WTC11 (cell line): ENCODE measurements at places on chromosomes 4 and X.

DNA sequence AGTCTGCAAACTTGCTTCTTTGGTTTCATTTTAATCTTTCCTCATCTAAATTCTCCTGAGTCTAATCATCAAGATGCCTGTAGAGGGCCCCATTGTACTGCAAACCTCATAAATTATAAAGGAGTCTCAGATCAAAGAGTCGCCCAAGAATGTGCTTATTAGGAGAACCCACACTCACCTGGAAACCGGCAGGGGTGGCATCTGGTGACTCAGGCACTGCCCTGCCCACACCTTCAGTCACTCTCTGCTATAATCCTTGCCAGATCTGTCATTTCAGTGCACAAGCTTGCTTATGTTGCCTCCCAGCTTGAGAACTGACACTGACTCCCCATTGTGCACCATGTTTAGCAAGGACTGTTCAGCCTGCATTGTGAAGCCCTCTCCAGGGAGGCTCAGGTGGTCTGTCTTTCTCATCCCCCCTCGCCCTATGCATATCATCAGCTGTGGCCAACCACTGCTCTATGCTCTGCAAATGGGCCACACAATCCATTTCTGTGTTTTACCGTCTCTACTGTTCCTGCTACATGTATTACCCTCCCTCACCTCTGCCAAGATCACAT lies 12.4 kb downstream of the EPGN start:
- DNase-seq: peak; percentile 52

DNA sequence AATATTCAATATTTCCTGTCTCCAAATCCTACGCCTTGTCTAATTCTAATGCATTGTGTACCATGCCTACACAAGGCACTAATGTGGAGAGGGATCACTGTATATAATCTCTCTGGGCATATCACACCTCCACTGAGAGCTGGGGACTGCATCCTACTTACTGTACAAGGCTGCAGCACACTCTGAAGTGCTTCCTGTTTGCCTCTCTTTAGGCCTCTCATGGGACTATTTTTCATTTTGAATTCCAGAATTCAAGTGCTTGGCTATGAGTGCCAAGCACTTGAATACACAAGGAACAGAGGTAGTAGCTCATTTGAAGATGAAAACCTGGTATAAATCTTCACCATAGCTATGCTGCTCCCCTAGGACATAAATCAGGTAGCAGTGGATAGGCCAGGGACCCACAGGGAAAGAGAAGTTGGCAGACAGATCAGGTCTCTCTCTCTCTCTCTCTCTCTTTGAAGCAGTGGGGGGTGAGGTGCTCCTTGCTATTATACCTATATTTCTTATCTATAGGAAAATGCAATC lies 229.7 kb upstream of the MBNL3 start:
- DNase-seq: no peak

DNA sequence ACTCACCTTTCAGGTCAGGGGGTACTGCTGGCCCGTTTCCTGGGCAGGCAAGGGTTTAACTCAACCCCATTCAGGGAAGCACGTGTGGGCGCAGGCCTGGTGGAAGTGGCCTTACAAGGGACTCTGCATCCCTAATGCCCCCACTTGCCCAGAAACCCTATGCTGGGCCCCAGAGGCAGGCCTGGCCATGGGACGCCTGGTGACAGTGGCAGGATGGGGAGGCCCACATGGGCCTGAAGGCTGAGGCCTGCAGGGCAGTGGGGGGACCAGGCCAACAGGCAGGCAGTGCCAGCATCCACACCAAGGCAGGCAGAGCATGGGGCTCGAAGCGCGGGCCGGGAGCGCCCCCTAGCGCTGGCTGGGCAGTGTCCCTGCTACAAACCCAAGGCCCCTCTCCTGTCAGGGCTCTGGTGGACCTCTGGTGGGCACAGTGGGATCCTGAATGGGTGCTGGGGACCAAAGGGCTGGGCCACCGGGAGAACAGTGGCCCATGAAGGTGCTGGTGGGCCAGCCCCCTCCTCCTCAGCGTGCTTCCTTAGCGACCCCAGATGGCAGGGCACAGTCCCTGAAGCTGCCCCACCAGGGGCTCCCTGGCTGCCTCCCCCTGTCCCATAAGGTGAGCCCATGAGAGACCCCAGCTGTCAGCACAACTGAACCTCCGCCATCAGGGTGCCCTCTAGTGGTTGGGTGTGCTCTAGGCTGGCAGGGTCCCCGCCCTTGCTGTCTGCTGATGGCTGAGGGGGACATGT lies 16.8 kb downstream of the FGFR3 start:
- peak; percentile 90 for DNase-seq

GRCh38 chrX:129842510-129843208 lies 1.0 kb downstream of the ZDHHC9 start:
- DNase-seq: peak; percentile 10

- DNase-seq: no peak
Measured at GRCh38 chrX:107818900-107819521, 6.7 kb upstream of the MID2 start.

GRCh38 chr4:164935363-164935762 lies 42.1 kb downstream of the TRIM61 start:
- peak; percentile 31 for DNase-seq

DNA sequence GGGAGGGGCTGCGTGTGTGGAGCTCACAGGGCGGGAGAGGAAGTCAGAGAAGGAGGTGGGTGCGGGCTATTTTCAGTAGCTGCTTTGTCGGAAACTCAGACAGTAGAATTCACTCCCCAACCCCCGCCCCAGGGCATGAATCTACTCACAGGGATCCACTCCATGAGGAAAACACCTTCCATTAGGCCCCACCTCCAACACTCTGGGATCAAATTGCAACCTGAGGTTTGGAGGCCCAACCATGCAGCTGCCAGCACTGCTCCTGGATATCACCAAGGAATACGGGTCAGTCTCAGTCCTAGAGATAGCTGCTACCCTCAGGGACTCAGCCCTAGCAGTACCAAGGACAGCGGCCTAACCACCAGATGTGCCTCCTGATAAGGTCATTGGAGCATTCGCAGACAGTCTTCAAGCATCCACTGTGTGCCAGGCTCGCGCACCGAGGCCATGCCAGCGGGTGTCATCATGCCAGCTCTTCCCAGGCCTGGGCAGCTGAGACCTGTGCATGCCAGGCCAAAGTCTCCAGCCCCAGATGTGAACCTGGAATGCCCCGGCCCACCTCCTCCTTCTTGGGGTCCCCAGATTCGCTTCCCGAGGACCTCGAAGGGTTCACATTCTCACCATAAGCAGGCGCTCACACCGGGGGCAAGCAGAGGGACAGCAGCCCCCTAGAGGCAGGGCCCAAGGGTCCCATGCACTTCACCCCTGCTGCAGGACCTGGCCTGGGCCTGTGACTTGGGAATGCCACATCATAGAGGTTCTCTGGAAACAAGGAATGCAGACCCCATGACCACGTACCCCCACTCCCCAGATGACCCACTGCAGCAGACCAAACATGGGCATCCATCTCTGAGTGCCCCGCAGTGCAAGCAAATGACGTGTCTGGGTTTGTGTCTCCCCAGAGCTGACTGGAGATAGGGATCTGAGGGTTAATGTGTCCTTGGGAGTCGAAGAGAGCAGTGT lies 102.3 kb downstream of the ADRA2C start:
- peak; percentile 71 for DNase-seq

DNA sequence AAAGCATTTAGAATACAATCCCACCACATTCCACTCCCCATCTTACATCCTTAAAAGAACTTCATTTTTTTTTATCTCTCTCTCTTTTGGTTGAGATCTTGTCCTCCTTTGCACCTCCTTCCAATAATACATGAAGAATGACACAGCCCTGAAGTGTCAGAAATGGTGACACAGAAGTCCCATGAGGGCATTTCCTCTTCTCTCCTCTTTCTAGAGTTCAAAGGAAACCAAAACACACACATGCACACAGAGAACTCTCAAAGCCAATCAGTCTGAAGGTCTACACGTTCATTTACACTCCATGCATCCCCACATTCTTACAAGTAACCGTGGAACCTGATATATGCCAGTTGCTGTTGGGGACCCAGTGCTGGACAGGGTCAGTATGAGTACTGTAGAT lies 450.7 kb downstream of the HNRNPD start:
- no peak for DNase-seq

DNA sequence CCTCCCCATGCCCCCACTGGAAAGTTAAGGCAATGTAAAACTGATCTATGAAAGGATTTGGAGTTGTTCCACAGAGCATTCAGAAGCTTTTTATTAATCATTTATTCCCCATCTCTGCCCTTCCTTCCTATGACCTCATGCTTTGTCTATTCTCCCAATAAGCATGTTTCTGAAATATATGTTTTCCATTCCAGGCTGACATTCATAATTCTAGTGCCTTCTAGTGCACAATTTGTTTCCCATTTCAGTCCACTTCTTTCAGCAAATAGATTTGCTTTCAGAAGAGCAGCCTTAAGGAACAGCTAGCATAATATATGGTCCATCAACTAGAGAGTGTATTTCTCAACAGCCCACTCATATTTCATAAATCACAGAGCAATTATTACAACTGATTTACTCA lies 77.1 kb upstream of the ATXN3L start:
- no peak for DNase-seq

DNA sequence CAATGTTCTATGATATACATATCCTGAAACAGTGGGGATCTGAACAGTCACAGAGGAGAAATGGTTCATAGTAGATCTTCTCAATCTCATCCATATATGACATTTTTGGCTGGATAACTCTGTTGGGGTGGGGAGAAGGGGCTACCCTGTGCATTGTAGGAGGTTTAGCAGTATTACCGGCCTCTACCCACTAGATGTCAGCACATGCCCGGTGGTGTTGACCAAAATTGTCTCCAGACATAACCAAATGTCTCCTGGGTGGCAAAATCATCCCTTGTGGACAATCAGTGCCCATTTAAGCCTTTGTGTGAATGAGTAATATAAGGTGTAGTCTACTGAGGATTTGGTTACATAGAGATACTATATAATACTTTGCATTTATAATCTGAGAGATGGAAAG lies 89.9 kb downstream of the PLS3 start:
- DNase-seq: peak; percentile 59

GRCh38 chr4:10384974-10385373 lies 72.3 kb downstream of the ZNF518B start:
- DNase-seq: no peak

DNA sequence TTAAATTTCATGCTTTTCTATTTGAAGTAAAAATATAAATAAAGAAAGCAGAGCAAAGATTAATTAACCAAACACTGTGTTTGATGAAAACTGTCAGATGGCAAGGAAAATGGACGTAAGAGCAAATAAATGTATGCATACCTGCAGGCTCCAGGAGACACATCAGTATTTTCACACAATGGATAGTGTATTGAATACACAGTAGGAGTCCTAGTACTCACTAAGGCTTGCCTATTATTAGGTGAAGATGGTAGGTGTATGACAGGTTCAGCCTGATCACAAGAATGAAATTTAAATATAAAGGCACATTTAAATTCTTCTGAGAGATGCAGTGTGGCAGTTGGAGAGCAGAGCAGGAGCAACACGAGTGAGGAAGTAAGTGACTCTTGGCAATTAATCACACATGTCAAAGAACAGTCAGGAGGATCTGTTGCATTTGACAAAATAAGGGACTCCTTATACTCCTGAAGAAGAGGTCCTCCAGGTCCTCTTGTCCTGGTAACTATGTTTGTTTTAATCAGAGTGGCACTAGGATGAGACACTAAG lies 106.0 kb upstream of the NDST4 start:
- DNase-seq: no peak

DNA sequence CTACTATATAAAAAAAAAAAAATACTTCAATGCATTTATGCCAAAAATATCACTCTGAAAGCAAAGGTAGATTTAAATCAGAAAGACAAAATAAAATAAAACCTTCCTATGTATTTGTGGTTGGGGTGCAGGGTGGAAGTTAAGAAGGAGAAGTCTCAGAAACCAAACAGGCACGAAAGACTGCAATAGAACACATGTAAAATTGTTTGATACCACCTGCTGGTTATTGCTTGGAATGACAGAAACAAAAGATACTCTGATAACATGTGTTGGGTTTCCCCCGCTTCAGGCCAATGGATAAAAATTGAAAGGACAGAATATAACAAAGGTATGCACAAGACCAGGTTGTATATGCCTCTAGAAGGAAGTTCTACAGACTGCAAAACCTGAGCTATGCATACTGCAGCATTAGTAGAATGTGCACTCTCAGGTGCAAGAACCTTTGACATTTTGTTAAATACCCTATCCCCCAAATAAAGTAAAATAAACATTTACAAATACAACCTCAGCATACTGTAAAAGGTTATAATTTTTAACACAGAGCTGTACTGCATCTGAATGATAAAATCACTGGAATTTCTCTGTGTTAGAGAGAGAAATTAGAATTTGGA lies 118.8 kb downstream of the GABRA2 start:
- no peak for DNase-seq

DNA sequence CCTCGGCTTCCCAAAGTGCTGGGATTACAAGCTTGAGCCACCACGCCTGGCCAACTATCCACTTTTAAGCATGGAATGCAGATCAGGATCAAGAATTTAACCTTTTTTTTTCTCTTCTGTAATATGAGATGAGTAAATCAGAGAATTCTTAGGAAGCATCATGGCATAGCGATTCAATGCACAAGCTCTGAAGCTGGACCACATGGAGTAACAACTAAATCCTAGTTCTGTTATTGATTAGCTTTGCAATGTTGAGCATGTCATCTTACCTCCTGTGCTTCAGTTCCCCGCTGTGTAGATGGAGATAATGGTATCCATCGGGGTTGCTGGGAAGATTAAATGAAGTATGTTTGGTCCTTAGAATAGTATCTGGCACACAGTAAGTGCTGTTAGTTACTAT lies 1.9 kb upstream of the SNX25 start:
- DNase-seq: no peak

GRCh38 chr4:97845758-97846157 lies 297.5 kb downstream of the STPG2 start:
- no peak for DNase-seq

GRCh38 chr4:136634121-136634520 lies 898.2 kb downstream of the PCDH18 start:
- no peak for DNase-seq

DNA sequence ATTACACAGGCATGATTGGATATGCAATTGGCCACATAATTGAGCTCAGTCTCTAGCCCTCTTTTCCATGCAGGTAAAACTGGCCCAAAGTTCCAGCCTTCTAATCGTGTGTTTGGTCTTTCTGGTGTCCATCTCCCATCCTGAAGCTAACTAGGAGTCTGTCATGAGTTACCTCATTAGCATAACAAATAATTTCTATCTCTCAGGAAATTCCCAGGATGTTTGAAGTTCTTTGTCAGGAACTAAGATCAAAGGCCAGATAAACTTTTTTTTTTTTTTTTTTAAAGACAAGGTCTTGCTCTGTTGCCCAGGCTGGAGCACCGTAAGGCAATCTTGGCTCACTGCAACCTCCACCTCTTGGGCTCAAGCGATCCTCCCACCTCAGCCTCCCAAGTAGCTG lies 15.8 kb downstream of the ATXN3L start:
- DNase-seq: no peak
